ENCODE measurements at places on chromosomes 7 and 10.
A peak's percentile ranks its signal among the peaks of the same experiment; 100 is the strongest.

DNA sequence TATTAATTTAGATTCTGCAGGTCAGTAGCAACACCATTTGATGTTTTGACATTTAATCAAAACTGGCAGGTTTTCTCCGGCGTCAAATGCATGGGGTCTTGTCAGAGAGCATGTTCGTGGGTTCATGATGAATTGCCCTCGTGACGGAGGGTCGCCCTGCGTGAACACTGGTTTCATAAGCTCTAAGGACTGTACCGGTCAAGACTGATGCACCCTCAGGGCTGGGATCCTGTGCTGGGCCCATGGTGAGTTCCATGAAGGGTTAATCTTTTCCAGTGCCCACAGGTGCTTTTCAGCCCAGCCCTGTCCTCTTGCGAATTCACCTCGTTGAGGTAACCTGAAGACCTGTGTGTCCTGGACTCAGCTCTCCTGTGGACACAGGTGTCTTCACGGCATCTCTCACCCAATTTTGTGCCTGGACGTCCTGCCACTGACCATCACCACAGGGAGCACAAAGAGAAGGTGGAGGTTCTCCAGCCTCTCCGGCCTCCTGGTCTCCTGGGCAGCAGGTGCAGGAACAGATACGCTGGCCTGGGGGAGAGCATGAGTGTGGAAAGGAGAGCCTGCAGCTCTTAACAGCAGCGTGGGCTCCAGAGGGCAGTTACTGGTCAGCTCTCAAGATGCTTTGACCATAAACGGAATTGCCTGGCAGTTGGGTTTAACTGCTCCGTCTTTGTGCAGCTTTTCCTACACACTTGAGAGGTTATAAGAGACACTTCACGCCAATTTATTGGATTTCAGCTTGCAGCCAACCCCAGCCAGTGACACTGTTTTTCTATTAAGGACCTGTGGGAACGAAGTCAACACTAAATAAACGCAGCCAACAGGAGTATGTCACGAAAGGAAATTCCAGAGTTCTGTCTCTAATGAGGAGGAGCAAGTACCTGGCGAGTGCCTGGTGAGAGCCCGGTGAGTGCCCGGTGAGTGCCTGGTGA, 37.4 kb upstream of the CFAP46 start:
- no peak for DNase-seq

DNA sequence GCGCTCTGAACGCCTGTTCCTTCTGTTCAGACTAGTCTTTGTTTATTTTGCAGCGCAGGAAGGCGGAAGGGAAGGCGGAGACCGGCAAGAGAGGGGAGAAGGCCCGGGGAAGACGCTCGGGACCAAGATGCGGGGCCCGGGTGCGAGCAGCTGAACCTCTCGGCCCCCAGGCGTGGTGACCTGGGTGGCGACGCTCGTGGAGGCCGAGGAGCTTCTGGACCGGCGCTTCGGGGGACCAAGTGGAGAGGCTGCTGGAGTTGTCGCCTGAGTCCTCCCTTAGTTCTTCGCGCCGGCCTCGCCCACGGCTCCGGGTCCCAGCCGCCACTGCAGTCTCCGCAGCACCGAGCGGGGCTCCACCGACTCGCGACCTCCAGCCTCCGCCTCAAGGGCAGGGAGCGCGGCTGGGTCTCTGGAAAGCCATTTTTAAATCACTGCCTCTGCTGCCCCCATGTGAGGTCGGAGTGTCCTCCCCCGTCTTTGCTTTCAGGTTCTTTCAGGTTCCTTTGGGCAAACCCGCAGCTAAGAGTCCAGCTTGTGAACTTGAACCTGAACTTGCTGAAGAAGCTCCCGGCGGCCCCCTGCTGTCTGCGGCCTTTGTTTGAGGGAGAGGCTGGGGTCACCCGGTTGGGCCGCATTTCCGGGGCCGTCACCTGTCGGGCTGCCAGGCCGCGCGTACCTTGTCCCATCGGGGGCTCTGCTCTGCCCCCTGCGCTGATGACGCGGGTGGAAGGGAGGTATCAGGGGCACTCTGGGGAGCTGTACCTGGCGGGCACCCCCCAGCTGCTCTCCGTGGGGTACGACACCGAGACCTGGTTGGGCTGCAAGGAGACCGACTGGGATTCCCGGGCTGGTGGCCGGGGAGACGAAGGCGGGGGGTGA, 136.0 kb downstream of the KIF20B start:
- DNase-seq, result no peak

DNA sequence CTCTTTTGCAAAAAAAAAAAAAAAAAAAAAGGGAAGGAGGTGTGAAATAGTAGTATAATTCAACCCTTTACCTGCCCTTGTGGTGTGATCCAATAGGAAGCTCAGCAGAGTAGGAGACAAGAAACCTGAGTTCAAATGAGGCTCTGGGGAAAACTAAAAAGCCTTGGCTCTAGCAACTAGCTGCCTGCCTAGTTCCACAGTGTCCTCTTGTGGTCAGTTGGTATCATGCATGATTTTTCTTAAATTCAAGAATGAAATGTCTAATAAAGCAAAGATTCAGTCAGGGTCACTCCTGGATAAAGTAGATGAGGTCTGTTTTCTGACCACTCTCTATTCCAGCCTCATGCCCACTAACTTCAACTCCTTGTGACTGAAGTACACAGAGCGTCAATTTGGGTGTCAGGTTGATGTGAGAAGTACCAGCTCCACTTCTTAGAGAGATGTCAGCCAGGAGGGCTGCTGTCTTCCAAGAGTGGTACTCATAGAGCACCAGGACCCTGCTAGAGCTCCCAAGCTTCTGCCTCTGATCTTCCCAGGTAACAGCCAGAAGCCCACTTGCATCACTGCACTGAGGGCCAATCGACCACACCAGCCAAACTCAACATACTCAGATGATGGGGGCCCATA, 10.5 kb downstream of the LSM5 start:
- DNase-seq, result peak; percentile 68

GRCh38 chr10:104353325-104354048, at the start of gene CFAP58:
TSS of gene CFAP58 (plus strand) at chr10:104353833. CDS start at chr10:104353898, 65 bp downstream.
- DNase-seq, result peak; percentile 84

DNA sequence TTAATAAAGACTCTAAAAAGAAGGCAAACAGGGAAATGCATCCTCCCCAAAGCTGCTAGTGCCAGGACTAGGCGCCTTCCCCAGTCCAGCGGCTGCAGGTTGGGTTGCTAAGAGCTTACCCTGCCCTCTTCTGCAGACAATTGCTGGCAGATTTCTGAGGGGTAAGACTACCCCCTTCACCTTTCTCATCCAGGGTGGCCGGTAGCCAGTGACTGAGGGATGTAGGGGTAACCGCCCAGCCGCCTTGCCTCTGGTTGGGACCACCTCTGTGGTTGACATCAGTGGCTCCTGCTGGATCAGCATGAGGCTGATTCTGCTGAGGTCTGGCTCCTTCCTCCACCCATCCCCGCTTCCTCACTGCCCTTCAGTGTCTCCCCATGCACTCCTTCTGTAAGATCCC, 71.2 kb downstream of the ADCYAP1R1 start:
- no peak for DNase-seq

Data from A172 (cell line).